ENCODE measurements at places on chromosomes 7 and 10. TPM values are rescaled to one million over a fixed set of nuclear protein-coding genes. Genes with fewer than 3 reads are reported as not detected.

GCK gene
- not detected for total RNA-seq

DYDC2 gene
- not detected for total RNA-seq

HTR5A gene
- not detected for total RNA-seq

AKR1C8 gene
- not detected for total RNA-seq

GRM3 gene
- not detected for total RNA-seq

THNSL1 gene
- total RNA-seq: 4.1 TPM

C10orf71 gene
- total RNA-seq: not detected

NPSR1 gene
- total RNA-seq: not detected

PLOD3 gene
- total RNA-seq: 220 TPM

ACSL5 gene
- total RNA-seq: under 0.01 TPM

HECTD2 gene
- total RNA-seq: 3.7 TPM

GTF2I gene
- 128 TPM for total RNA-seq

ELAPOR2 gene
- total RNA-seq: 5.6 TPM

RET gene
- under 0.01 TPM for total RNA-seq

CLCN1 gene
- total RNA-seq: not detected

GPNMB gene
- total RNA-seq: 1,045 TPM

HUS1 gene
- total RNA-seq: 34.2 TPM

NEURL1 gene
- 0.34 TPM for total RNA-seq

C10orf67 gene
- total RNA-seq: 0.36 TPM

GNG11 gene
- 36.2 TPM for total RNA-seq

SLC16A12 gene
- total RNA-seq: not detected

SHLD2 gene
- 50.7 TPM for total RNA-seq

RUFY2 gene
- 15.7 TPM for total RNA-seq

FFAR4 gene
- not detected for total RNA-seq

USP6NL gene
- 18.6 TPM for total RNA-seq

LAMB4 gene
- total RNA-seq: under 0.01 TPM

BZW2 gene
- total RNA-seq: 56.1 TPM

STMP1 gene
- total RNA-seq: 17.1 TPM

SLC39A12 gene
- total RNA-seq: 0.69 TPM

TSPAN15 gene
- 16.5 TPM for total RNA-seq

SPDYE2 gene
- total RNA-seq: not detected

ANXA8 gene
- total RNA-seq: not detected

AMZ1 gene
- total RNA-seq: 1.00 TPM

Measured in melanocyte of skin (primary cell).